ENCODE measurements at places on chromosomes 7 and 10.

DNA sequence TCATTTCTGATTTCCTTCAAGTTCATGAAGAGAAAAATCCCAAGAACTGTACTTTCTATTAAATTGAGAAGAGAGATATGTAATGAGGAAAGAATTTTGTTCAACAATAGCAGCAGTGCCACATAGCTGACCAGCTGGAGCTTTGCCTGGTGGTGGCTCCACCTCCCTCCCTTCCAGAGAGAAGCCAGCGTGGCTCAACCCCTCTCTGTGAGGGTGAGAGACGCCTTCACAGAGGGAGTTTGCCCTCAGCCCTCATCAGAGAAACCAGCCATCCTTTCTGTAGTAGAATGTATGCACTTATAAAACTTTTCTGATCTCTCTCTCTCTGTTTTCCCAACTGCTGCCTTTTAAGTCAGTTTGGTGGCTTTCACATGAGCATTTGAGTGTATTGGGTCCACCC lies 20.5 kb upstream of the COL1A2 start:
- no peak for DNase-seq

GRCh38 chr10:15681076-15681475 lies 38.6 kb downstream of the ITGA8 start:
- DNase-seq, result no peak

DNA sequence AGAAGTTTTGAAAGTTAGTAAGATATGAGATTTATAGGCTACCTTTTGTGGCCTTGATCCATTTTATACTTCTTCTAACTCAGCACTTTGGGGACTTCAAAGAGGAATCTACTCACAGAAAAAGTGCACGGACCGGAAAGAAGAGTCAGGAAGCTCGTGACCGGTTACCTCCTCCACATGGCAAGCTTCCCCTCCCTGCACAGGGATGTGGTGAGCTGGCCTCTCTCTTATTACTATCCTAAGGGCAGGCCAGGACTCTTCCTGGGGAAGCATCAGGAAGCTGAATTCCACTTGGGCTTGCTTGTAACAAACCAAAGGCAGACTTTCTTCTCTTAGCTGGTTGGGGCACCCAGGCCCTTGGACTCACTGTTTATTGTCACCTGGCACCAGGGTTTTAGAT lies 170.8 kb upstream of the GLI3 start:
- DNase-seq, result no peak

DNA sequence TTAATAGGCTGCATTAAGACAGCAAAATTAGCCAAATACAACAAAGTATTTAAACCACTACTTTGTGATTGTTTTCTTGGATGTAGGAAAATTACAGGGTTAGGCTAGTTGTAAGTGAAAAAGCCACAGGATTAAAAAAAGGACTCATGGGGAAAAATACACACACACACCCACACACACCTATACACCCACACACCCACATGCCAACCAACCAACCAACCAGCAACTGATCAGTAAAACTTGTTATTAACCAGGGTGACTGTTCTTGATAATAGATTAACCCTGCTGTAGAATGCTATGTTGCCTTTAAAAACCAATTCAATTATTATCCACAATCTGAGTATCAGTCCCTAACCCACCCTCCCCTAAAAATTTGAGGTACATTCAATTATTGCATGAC lies 49.0 kb downstream of the MTPN start:
- no peak for DNase-seq

GRCh38 chr7:110698576-110698975 lies 392.4 kb upstream of the LRRN3 start:
- no peak for DNase-seq

- no peak for DNase-seq
Measured at GRCh38 chr10:51010977-51011376, 63.3 kb upstream of the PRKG1 start.

- DNase-seq, result no peak
Measured at GRCh38 chr10:62231805-62232204, 36.8 kb downstream of the RTKN2 start.

DNA sequence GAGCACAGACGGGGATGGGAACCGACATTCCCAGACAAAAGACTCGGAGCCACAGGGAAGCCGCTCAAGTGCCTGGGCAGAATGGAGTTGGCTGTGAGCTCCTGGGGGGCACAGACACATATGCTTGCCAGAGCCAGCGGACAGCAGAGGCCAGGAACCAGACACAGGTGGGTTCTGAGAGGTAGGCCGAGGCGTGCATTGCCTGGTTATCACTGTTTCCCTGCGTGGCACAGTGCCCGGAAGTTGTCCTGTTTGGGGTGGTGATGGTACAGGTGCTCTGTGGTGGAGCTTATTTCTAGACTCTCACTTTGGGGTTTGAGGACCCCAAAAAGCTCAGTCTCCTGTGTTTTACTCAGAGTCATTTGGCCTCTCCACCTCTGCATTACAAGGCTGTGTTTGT lies 2.5 kb downstream of the PALD1 start:
- no peak for DNase-seq

GRCh38 chr10:35412003-35412723 lies 75.9 kb downstream of the CCNY start:
- no peak for DNase-seq

- no peak for DNase-seq
Measured at GRCh38 chr7:48255046-48255445, 83.8 kb downstream of the ABCA13 start.

- no peak for DNase-seq
Measured at GRCh38 chr10:116545756-116546155, at the start of gene PNLIP. TSS of gene PNLIP (plus strand) at chr10:116545931. CDS start at chr10:116546093, 162 bp downstream.

GRCh38 chr10:89019569-89020327 lies 29.1 kb downstream of the FAS start:
- DNase-seq, result no peak

DNA sequence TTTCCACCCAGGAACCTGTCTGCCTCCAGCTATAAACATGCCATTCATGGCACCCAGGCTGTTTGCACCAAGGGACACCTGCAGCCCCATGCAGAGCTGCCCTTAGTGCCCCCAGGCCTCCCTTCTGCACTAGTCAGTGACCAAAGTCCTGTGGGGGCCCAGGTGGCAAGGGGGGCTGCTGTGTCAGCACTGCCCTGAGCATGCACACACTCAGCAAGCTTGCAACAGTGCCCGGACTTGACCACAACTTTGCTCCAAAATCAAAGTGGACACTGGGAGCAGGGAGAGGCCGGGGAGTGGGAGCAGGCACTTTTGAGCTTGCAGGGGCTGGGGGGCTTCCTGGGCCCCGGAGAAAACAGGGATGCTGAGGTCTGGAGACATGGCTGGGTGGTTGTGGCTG lies 192.9 kb upstream of the MBL2 start:
- DNase-seq, result no peak

- no peak for DNase-seq
Measured at GRCh38 chr7:47817917-47818316, 130.3 kb downstream of the PKD1L1 start.

DNA sequence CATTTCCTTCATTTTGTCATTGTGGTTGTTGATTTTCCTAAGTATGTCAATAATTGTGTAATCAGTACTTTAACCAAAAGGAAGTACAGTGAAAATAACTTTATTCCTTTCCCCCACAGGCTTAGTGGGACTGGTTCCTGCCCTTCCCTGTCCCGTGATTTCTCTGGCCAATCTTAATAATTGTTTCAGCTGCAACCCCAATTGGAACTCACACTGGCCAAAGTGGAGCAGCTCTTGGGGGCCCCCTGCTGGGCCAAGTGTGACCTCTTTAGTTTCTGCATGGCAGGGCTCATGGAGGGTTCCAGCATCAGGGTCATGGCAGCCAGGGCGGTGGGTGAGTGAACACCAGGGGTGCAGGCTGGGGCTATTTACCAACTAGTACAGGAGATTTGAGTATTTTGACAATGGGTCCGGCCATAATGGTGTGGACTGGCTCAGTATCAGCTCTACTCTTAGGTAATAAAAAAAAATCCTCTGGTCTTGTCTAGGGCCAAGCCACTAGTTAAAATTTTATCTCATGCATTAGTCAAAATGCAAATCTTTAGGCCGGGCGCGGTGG lies 31.7 kb downstream of the CYCS start:
- peak; percentile 52 for DNase-seq

DNA sequence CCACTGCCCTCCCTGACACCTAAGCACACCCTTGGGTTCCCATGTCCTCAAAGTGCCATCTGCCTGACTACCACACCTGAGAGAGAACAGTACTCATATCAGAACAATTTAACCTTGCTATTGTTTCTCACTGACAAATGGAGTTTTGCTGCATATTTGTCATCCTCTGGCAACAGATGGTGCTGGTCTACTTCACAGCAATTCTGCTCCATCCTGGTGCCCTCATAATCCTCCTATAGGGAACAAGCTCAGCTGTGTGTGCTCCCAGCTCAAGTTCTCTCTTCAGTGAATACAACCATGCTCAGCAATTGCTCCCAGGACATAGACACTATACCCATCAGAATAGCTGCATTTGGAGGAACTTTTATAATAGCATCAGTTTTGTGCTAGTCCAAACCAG lies 32.8 kb upstream of the ITGB1 start:
- no peak for DNase-seq

DNA sequence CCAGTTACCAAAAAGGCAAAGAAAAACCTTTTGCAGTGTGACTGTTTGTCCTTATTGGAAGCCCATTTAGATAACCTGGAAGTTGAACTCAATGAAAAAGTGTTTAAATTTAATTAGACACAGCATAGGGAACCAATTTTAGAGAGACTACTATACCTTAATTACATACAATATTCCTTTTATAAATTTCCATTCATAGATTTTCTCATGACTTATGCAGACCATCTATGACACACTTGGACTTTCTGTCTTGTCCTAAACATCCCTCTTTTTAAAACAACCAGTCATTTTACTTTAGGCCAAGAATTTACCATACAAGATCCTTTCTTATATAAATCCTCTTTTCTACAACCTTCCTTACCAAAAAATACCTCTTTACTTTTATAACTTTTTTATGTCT lies 61.6 kb downstream of the MTURN start:
- DNase-seq, result no peak

DNA sequence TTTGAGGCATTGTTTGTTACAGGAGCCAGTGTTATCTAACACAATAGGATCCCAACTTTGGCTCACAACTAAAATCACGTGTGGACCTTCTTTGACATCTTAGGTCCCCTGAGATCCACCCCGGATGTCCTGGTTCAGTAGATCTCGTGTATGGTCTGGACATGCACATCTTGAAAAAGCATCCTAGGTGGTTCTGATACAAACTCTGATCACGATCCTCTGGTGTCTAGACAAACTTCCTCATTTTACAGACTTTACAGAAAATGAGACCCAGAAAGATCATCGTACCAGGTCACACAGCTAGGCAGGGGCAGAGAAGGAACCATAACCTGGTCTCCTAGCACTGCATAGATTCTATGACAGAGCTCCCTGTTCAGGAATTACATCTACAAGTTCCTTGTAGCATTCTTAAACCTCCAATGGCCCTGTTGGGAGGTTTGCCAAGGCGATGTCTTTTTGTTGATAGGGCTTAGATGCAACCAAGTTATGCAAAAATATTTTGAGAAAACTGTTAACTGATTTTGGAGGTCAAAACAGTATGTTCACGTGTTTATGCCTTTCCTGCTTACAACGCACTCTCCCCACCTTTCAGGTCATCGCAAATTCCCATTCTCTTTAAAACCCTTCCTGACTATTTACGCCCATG lies 30.8 kb upstream of the CHST15 start:
- DNase-seq, result no peak

- DNase-seq, result no peak
Measured at GRCh38 chr7:153475239-153475638, 577.0 kb upstream of the DPP6 start.

DNA sequence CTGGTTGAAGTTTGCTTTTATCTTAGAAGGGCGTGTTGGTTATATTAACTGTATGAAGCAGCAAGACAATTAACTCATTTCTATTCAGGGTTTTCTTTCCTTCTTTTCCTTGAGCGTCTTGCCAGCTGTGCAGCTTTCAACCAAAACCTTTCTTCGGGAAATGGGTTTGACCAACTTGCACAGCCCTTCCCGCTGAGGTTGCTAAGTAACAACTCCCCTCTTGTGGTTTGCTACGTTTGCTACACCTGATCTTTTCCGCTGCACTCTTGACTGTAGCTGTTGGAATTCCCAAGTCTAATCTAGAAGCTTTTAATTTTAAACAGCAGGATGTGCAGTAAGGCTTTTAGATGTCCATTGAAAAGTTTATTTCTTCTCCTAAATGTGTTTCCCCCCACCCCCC lies 116.9 kb downstream of the CDCA7L start:
- DNase-seq, result no peak

DNA sequence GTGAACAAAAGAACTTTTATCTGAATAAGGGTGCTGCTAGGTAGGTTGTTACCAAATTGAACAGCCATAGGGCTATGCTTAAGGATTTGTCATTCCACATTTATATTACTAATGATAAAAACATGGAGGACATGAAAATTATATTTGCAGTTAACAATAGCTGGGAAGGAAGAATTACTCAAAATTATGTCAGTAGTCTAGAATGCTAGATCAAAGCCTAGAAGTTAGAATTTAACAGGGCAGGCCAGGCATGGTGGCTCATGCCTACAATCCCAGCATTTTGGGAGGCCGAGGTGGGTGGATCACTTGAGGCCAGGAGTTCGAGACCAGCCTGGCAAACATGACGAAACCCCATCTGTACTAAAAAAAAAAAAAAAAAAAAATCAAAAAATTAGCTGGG lies 9.4 kb downstream of the STK17A start:
- DNase-seq, result no peak

DNA sequence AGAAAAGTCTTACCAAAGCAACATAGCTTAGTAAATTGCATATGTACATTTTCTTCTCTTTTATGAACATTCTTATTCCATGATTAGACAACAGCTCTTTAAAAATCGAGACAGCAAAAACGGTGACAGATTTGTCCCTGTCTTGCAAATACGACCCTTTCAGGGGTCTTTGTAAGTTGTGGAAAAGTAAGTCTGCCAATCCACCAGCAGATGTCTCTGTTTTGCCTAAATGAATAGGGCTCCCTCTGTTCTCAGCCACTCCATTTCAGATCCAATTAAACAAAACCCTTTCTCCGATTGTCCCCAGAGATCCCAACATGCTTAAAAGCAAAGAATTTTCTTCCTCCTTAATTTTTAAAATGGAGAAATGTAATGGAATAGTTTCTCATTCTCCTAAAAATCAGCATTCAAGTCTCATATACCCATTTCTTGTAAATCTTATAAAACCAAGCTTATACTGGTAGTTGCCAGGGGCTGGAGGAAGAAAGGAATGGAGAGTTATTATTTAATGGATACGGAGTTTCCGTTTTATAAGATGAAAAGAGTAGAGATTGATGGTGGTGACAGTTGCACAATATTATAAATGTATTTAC lies 61.0 kb upstream of the NFE2L3 start:
- DNase-seq, result no peak

DNA sequence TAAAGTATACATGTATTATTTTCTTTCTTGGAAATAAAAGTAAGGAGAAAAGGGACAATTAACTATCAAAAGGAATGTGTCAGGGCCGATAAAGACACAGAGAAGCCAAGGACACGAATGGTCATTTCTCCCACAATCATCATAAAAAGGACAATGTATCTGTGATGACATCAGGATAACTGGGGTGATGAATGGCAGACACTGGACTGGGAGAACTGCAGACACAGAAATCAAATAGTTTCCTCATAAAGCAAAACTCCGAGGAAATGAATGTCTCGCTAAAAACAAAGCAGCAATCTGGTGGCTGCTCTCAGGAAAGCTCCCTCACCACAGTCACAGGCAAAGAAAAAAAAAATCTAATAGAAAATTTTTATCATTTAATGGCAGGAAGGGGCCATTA lies 69.3 kb upstream of the NPY start:
- DNase-seq, result no peak

- DNase-seq, result no peak
Measured at GRCh38 chr7:36080843-36081242, 72.2 kb upstream of the EEPD1 start.

- no peak for DNase-seq
Measured at GRCh38 chr7:151837285-151838042, 39.5 kb downstream of the PRKAG2 start.

GRCh38 chr10:89242840-89243568 lies 8.6 kb downstream of the LIPA start:
- DNase-seq, result no peak
